ENCODE measurements at places on chromosomes 5 and 9. TPM values are rescaled to one million over a fixed set of nuclear protein-coding genes. Genes with fewer than 3 reads are reported as not detected.

DNA sequence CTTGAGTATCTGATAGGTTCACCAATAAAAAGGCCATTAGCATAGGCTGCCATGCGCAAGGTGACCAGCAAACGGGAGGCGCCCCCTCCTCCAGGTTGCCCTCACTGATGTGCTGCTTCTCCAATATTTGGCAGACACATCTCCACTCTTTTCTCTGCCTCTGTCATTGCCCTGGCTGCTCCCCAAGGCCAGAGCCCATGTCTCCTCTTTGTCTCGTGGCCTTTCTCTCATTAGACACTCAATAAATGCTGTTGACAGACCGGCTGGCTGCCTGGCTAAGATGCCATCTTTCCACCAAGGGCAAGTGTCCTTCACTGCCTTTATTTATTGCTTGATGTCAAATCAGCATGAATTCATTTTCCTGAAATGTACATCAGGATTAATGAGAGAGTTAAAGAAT lies 404.0 kb upstream of the KIF2A start:
- H3K27me3 ChIP-seq, result no peaks in the 10 kb centered on the region
- no peak overlapping the region for H3K4me3 ChIP-seq
- H3K4me1 ChIP-seq, result no peaks in the 10 kb centered on the region
- H3K27ac ChIP-seq, result no peak overlapping the region
- no peak for DNase-seq
- no peaks in the 10 kb centered on the region for H3K36me3 ChIP-seq

DNA sequence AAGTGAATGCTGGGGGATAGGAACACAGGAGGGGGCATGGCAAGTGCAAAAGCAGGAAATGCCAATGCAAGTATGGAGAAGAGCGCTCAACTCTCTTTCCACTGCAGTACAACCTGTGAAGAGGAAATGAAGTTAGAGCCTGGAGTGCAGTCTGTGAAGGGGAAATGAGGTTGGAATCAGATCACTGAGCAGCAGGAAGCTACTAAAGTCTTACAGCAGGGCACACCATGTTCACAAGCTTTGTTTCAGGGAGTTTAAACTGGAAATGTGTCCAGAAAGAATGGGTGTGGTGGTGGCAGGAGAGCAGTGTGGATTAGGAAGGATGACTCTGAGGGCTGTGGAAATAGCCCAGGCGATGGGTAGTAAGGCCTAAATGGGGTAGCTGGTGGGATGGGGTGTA lies 15.4 kb downstream of the ARHGEF37 start:
- H3K36me3 ChIP-seq, result no peaks in the 10 kb centered on the region
- H3K4me3 ChIP-seq, result no peak overlapping the region
- H3K27me3 ChIP-seq, result no peaks in the 10 kb centered on the region
- peak overlapping the region; percentile 2 for H3K27ac ChIP-seq

- H3K4me1 ChIP-seq, result no peaks in the 10 kb centered on the region
- no peak for DNase-seq
- peaks cover 1% of the 10 kb centered on the region for H3K27me3 ChIP-seq
- no peak overlapping the region for H3K27ac ChIP-seq
- no peaks in the 10 kb centered on the region for H3K36me3 ChIP-seq
- no peak overlapping the region for H3K4me3 ChIP-seq
Measured at GRCh38 chr9:134935056-134935640, 17.4 kb upstream of the FCN1 start.

DNA sequence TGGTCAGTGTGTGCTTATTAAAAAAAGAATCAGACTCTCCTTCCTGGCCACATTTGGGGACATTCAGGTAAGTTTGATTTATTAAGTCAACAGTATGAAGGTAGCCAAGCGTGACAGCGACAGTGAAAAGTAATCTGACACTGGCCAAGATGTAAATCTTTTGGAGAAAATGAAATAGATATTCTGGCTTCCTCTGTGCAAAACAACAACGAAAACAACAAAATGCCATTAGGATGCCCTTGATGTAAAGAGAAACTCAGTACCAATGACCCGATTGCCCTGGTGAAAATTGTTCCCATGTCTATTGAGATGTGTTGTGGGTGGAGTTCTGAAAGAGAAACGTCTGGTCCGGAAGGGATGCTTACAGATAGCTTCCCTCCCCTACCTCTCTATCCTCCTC lies 267.8 kb downstream of the MAT2B start:
- H3K36me3 ChIP-seq, result no peaks in the 10 kb centered on the region
- H3K4me3 ChIP-seq, result no peak overlapping the region
- DNase-seq, result no peak
- no peaks in the 10 kb centered on the region for H3K27me3 ChIP-seq
- H3K4me1 ChIP-seq, result no peaks in the 10 kb centered on the region

PTGES2 gene
- total RNA-seq, result 96.1 TPM

SPATA31D4 gene
- not detected for total RNA-seq

ANXA1 gene
- total RNA-seq, result 341 TPM

All from prostate gland (tissue), 2 donors.